HT1080 (cell line): ENCODE measurements at places on chromosomes 3 and 15.
A peak's percentile ranks its signal among the peaks of the same experiment; 100 is the strongest.

DNA sequence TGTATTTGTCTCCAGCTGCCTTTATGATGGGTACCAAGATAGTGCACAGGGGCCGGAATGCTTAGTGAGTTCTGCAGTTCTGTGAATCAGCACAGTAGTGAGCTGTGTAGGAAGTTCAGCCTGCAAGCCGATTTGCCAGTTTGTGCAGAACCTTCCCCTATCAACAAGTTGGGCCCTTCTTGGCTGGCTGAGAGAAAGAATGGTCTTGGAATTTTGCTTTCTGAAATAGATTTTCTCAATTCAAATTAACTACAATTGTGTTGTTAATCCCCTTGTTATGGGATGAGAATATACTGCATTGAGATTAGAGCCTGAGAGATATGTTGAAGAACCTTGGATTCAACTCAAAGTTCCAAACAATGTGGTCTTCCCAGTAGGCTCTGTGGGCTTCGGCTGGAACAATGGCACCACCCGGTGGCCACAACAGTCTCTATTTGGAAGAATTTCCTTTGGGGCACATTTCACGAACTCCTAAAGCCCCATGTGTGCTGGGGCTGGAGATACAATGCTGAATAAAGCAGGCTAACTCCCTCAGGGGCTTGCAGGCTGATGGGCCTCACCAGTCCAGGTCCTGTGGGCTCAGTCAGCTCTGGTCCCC, 59.1 kb downstream of the TRIM42 start:
- DNase-seq, result peak; percentile 65

DNA sequence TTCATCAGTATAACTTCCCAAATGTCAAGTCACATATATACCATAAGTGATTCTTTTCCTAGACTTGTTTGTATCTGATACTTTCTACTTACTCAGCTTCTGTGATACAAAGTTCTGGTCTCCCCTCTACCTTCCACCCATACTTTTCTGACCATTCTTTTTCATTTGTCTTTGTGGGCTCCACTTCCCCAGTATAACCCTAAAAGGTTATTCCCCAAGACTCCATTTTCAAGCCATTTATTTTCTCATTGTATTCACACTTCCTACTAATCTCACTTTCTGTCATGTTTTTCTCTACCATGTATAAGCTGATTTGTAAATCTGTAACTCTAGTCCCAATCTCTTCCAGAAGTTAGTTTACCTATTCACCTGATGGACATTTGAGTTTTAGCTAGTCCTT, 34.0 kb downstream of the IQCB1 start:
- no peak for DNase-seq

GRCh38 chr3:69521286-69521685, 135.4 kb upstream of the FRMD4B start:
- no peak for DNase-seq

- no peak for DNase-seq
These were observed 2.9 kb downstream of the THBS1 start for GRCh38 chr15:39583596-39584265.

DNA sequence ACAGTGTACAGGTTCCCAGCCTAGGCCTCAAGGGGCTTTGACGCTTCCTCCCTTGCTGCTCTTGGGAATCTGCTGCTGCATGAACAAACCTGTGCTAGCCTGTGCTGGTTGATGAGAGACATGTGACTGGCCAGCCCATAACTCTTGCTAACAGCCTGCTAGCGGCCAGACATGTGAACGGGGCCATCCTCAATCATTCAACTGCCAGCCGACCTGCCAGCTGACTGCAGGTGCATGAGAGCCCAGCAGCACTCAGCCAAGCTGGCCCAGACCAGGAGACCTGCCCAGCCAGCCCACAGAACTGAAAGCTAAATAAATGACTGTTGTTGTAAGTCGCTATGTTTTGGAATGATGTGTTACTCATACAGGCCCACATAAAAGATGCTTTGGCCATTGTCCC, 82.4 kb upstream of the DLG1 start:
- DNase-seq, result no peak

GRCh38 chr15:66236806-66237375, 16.7 kb downstream of the MEGF11 start:
- DNase-seq, result no peak

DNA sequence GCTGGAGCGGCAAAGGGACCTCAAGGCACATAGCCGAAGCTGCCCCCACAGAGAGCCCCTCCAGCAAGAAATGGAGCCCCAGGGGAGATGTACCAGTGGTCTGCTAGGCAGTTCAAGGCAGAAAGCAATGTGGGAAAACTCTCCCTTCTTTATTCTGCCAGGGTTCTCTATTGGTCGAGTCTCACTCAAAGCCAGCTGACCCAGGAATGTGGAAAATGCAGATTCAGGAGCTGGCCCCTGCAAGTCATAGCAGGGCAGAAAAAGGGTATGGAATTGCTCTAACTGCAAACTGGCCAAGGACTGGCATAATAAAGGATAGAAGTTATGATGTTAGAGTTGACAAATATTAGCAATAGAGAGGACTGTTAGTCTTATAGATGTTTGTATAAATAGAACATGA, 4.0 kb upstream of the TOPAZ1 start:
- no peak for DNase-seq

DNA sequence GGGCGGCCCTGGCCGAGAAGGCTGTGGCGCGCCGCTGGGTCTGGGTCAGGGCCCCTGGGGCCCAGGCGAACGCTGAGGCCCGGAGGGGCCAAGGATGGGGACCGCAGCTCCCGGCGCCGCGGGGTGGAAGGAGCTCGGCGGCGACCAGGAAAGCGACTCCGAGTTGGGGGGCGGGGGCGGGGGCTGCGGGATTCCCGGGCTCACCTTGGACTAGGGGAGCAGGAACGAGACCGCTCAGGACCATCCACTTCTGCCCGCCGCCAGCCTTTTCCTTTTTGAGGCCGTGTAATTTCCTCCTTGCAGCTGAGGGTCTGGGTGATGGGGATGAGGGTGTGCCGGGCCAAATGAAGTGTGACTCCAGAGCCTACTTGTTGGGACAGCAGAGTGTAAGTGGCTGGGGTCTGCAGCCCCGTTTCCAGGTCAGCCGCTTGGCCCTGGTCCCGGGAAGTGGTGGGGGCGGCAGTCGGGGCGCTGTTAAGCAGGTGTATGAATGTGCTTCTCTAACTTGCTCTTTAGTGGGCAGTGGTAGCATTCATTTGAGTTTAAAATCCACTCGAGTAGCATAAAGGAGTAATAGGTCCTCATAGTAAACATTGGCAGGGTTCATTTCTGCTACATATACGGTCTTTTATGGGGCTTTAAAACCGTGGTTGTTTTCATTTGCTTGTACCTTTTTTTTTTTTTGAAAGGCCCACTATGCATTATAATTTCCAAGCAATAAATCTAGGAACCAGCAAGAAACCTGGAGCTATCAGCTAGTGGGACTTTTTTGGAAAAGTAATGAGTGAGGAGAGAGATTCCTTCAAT, 717 bp downstream of the PXK start:
- DNase-seq, result peak; percentile 38

- peak; percentile 18 for DNase-seq
These were observed 612.8 kb downstream of the MAGI1 start for GRCh38 chr3:65425880-65426279.

DNA sequence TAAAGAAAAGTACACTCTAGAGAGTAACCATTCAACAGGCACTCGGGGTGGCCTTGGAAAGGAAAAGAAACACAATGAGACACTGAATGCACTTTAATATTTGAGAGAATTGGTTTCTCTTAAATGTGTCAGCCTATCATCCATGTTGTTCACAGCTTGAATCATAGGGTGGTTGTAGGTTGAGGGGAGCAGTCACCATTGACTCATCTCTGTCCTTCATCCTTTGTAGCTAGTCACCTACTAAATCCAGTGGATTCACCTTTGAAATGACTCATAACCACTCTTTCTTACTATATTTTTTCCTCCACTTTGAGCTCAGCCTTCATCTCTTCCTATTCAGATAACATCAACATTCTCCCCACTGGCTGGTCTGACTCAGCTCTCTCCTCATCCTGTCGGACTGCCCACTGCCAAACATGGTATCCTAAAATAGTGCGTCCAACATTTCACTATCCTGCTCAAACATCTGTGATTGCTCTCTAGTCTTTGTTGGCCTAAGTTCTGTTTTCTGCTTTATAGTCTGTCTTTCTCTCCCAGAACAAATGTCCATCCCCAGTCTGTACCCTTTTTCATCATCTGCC, 182.7 kb upstream of the GADL1 start:
- peak; percentile 100 for DNase-seq

DNA sequence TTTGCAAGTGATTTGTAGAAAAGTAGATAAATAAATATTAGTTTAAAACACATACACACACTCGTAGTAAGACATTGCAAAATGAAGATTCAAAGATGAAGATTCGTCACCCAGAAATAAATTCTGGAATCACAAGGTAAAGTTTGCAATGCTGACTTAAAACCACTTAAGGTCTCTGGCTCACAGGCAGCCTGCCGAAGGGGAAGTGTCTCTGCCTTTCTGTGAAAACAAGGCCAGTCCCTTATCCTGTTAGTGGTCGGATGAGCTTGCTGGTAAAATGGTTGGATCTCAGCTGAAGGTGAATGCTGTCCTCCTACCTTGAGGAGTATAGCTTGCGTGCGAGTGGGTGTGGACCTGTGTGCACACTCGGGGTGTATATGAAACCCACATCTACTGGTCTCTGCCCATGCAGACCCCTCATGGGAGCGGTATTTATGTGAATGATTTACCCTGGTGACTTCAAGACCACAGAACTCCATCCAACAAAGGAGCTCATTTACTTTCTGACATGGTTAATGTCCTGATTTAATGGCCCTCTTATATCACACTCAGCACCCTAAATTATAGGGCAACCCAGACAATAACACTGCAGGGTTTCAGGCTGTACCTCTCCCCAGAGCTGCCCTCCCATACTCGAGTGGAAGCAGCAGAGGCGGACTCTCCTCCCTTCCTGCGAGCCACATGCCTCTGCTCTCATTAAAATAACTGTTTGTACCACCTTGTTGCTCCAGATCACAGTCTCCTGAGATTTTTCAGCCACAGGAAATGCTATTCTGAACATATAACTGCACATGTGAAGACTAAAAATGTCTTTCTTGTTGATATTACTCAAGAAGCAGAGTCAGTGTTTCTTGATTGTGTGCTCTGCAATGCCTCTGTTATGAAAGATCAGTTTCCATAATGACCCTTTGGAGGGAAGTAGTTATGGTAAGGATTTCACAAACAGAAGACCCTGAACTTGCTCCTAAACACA, 45.9 kb upstream of the ALDH1A3 start:
- DNase-seq, result no peak

DNA sequence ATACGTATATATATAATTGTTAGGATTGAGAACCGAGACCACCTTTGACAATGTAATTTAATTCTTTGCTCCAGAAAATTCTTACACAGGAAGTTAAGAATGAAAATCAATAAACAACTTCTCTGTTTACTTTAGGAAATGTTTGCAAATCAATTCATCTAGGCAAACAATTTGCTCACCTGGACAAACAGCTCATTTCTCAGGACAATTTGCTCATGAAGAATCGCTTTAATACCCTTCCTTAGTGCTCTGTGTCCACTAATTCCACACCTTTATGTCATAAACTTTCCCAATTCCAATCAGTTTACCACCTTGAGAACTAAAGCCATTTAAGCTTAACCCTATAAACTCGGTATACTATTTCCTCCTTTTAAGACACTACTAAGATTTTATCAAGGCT, 292.2 kb downstream of the BCHE start:
- no peak for DNase-seq

GRCh38 chr3:111890051-111890580, 31.1 kb downstream of the PHLDB2 start:
- no peak for DNase-seq

- DNase-seq, result peak; percentile 8
These were observed 52.9 kb upstream of the ROBO2 start for GRCh38 chr3:76986876-76987474.

GRCh38 chr15:56307180-56307579, 58.0 kb upstream of the TEX9 start:
- no peak for DNase-seq

DNA sequence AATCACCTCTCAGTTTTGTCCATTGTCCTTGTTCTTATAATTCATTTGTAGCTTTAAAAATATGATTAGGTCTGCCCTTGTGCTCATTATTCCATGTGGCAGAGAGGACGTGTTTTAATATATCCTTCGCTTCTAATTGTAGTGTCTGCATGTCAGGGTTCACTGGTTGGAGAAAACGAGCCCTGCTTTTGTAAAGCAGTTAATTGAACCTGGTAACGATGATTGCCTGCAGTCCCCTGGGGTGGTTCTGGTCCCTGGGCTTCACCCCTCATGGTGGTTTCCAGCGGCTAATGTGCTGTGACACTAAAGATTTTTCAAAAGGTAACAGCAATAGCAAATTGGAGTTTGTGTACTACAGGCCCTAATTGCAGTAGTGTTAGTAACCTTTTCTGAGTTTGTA, 299.6 kb downstream of the CACNA2D3 start:
- no peak for DNase-seq

DNA sequence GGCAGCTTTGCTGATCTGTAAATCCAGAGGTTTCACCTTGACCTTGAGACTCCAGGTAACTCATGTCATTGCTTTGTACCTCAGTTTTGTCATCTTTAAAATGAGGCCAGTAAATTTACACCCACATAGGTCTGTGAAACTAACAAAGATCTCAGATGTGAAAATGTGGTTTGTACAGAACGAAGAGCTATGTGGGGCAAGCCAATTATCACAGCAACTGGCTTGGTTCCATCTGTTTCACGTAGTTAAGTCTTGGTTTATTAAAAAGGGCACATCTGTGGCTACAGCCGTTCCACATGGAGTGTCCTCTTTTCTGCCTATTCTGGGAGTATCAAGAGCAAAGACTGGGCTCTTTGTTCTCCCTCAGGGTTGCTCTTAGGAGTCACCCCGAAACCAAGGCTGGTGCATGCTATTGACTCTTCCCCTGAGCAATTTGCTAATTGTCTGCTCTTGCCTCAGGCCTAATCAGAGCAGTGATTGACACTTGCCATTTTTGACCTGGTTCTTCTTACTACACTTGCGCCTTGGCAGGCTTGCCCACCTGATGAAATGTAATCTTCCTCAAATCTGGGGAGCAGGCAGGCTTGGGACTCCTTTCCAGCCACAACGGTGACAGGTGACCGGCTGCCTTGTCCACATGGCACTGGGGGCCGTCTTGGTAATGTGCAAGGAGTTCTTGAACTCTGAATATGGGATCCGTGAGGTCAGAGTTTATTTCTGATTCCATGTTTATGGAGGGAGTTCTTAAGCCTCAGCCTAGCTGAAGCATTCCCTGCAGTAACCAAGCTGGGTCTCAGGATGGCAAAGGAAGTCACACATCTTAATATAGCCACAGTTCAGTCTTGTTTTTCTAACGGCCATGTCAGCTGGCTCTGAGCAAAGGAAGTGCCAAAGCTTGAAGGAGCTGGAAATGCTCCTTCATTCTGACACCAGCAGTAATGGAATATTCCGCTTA, 40.1 kb downstream of the EAF1 start:
- no peak for DNase-seq

- no peak for DNase-seq
These were observed 23.8 kb upstream of the RPL29 start for GRCh38 chr3:52019352-52020080.

DNA sequence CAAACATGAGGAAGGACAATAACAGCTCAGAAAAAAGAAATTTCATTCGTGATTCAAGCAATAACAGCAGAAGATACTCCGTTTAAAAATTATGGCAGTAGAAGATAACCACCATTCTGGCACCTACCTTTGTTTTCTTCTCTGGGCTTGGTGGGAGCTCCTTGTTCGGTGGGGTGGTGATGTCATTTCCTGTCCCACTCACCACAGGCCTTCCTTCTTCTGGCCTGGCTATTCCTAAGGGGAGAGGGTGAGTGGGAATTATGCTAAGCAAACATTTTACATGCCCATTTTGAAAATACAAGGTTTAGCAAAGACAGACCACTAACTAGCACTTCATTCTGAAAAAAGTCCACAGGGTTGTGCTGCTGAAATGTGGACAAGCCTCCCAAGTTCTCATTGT, 74.4 kb downstream of the DHX30 start:
- peak; percentile 70 for DNase-seq
